ENCODE measurements at places on chromosomes 7 and 10.

GRCh38 chr10:28715757-28716156 lies 38.4 kb downstream of the BAMBI start:
- DNase-seq, result no peak

GRCh38 chr10:526651-527312 lies 162.7 kb downstream of the DIP2C start:
- DNase-seq, result no peak

- DNase-seq, result peak; percentile 50
Measured at GRCh38 chr10:3666525-3667302, 118.3 kb downstream of the KLF6 start.

GRCh38 chr7:17374654-17375053 lies 76.2 kb downstream of the AHR start:
- DNase-seq, result no peak

DNA sequence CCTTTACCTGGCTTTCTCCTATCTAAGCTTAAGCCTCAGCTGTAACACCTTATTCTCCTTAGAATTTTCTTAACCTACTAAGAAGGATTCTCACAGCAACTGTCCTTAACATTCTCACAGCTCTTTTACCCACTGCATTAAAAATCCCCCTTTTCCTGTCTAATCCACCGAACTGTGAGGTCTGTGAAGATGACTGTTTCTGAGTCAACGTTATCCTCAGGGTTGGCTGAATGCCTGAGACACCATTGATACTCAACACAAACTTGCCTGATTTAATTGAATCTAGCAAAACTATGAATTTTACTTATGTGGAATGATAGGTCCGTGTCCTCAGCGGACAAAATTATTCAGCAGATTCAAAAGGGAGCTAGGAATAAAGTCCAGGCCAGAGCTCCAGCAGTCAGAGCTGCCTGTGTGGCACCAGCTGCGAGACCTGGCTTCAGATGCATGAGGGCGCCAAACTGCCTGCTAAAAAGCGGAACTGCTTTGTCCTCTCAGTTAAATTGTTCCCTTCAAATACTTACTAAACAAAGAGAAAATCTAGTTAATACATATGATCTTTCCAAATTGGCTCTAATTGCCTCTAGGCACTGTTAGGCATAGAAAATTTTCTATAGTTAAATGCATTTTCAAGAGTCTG lies 33.4 kb upstream of the VWDE start:
- DNase-seq, result no peak

DNA sequence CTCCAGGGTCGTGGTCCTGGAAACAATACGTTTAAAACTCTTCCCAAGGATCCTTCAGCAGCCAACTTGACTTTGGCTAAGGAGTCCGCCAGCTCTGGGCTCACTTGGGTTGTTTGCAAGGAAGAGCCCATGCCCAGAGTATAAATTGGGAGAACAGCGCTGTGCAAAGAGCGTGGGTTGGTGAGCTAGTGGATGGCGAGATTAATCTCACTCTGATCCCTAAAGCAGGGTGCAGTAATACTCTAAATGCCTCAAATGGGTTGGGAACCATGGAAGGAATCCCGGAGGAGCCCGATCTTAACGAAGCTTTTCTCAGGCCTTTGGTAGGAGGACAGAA lies 495 bp upstream of the SDHAF3 start:
- DNase-seq, result no peak

DNA sequence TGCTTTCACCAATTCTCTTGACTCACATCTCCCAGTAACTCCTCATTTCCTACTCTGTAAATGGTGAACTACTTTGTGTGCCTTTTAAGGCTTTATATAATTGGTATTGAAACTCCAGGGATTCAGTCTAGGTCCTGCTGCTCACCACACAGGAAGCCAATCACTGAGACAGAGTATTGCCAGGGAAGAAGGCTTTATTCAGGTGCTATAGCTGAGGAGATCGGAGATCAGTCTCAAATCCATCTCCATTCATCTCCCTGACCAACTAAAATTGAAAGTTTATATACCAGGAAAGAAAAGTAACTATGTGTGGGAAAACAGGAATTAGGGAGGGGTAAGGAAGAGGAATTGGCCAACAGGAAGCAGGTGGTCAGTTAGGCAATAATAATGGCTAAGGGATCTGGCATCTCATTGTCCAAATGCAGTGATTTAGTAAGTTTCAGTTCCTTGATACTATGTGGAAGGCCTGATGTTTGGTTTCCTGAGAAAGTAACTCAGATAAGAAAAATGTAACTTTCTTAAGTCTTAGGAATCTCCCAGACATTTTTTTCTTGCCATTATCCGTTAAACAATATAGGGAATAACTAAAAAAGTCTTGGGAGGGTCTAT lies 10.2 kb upstream of the SDHAF3 start:
- DNase-seq, result no peak
